T-helper 17 cell (primary cell): ENCODE measurements at places on chromosomes 11 and 22.

DNA sequence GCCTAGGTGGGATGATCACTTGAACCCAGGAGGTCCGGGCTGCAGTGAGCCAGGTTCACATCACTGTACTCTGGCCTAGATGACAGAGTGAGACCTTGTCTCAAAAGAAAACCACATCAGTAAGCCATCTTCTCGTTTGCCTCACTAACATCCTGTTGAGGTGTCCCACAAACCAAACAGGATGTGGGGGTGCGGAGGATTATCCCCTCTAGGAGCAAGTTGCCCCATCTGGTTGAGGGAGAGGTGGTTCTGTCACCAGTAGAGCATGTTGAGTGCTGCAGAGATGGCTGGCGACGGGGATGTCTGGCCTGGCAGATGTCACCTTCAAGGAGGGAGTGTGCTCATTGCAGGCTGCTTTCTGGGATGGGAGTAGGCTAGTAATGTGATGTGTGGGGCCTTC lies 72.4 kb downstream of the ZNRF3 start:
- DNase-seq = peak; percentile 11

DNA sequence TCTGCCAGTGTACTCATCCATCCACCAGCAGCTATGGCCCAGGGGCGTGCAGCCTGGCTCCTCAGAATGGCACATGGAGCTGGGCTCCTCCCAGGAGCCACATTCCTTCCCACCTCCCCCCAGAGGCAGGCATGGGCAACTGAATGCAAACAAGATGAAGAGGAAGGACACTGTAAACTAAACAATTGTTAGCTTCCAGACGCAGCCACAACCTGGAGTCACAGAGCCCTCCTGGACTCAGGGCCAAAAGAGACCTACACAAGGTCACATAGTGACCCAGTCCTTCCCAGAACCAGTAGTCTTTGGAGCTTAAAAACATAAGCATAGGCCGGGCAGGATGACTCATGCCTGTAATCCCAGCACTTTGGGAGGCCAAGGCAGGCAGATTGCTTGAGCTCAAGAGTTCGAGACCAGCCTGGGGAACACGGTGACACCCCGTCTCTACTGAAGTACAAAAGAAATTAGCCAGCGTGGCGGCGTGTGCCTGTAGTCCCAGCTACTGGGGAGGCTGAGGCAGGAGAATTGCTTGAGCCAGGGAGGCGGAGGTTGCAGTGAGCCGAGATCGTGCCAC lies 30.7 kb upstream of the CLDN5 start:
- no peak for DNase-seq

DNA sequence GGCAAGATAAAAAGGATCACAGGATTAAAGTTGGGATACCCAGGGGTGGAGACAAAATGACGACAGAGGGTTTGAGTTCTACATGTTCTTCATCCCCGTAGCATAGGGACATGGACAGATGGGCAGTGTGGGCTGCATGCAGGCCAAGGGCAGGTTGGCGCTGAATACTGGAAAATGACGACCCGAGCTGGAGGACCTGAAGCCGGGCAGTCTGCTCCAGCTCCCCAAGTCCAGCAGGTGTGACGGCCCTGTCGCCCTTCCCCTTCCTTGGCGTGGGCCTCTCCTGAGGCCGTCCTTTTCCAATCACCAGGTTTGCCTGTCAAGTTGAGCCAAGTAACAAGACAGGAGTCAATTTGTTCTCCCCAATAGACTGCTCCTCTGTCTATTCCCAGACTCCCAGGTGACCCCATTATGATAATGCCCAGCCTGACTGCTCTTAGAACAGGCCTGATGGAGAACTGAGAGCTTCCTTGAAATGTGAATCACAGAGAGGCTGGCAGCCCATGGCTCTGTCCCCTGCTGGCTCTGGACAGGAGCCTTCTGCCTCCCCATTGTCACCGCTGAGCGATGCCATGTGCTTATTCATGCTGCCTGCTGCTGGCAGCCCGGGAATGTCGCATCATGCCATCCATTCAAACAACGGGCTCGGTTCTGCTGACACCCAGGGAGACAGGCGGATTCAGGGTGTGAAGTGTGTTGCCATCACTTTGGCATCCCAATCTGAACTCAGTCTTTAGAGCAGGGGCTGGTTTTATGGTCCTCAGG lies 392.1 kb downstream of the NTM start:
- DNase-seq = no peak

GRCh38 chr11:101617735-101618332 lies 34.0 kb upstream of the TRPC6 start:
- no peak for DNase-seq

GRCh38 chr11:33208150-33208549 lies 46.9 kb upstream of the CSTF3 start:
- DNase-seq = no peak

GRCh38 chr11:121645596-121645995 lies 192.8 kb upstream of the SORL1-AS1 start:
- DNase-seq = no peak

DNA sequence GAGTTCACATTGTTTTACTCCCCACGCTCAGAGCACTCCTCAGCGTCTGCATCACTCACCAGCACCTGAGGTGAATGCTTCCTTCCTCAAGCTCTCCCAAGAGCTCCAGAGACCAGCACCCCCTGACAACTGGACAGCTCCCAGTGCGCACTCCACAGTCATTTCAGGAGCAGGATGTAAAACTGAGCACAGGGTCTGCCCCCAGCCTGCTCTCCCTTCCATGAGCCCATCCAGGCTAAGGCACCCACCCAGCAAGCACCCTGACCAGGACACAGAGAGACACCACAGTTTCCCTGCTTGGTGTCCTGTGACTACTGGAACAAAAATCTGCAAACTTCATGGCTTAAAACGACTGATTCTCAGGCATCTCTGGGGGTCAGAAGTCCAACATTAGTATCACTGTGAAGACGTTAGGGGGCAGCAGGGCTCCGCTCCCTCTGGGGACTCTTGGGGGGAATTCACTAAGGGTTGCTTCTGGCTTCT lies 3.3 kb downstream of the SCGB1D2 start:
- no peak for DNase-seq

DNA sequence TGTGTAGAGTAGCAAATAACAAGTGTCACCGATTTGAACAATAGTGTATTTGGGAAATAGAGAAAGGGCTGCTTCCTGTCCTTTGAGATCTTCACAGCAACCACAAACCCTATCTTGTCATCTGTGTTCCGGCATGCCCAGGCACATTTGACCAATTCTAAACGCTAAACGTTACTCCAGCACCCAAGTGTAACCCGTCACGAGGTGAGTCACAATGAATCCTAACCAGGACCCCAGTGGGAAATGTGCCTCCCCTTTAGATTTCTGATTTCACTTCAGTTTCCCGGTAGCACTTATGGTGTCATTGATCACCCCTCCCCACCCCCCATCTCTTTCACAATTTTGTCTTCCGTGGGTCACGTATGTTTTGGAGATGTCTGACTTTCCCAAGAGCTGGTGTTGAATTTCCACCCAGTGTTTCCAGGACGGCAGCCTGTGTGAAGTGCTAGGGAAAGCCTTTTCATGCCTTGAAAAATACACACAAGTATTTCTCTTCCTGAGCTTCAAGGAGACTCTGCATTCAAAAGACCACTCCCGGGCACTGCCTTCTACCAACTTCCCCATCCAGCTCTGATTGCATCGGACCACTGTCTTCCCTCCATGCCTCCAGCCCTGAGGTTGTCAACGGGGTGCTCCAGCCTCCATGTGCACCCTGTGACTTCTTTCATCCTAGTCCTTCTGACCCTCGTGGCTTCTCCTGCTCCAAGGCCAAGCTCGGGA lies 10.5 kb upstream of the C11orf24 start:
- no peak for DNase-seq

- DNase-seq = no peak
These were observed 20.7 kb downstream of the LINC01488 start for GRCh38 chr11:69501891-69502860.

- DNase-seq = no peak
These were observed 5.1 kb upstream of the ARFGAP3 start for GRCh38 chr22:42862045-42862734.

GRCh38 chr11:119728651-119729580 lies at the start of gene NECTIN1:
TSS of gene NECTIN1 (minus strand) at chr11:119729200. CDS start at chr11:119728553, 647 bp downstream.
- peak; percentile 82 for DNase-seq

DNA sequence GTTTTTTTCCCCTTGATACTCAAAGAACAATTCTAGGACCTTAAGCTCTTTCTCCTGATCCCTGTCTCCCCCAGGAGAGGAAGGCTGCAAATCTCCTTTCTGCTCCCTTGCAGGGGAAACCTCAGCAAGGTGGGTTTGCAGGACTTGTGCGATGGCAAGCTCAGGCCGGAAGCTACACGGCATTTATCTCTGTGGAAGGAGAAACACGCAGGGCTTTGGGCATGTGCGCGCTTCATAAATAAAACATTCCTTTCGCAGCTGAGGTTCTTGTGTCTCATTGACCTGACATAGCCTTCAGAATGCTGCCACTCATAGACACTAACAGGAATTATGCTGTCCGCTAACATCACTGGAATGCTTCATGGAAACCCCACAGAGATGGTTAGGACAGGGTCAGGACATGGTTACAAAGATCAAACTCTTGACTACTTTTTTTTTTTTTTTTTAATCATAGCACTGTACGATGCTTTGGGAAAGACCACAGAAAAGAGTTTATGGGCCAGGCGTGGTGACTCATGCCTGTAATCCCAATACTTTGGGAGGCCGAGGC lies 42.6 kb downstream of the SLN start:
- DNase-seq = no peak

GRCh38 chr22:44807232-44807631 lies 54.9 kb downstream of the ARHGAP8 start:
- DNase-seq = no peak

GRCh38 chr22:26134654-26135330 lies 34.5 kb upstream of the SEZ6L start:
- DNase-seq = no peak

- DNase-seq = no peak
These were observed 59.3 kb downstream of the DGCR2 start for GRCh38 chr22:19062943-19063308.

DNA sequence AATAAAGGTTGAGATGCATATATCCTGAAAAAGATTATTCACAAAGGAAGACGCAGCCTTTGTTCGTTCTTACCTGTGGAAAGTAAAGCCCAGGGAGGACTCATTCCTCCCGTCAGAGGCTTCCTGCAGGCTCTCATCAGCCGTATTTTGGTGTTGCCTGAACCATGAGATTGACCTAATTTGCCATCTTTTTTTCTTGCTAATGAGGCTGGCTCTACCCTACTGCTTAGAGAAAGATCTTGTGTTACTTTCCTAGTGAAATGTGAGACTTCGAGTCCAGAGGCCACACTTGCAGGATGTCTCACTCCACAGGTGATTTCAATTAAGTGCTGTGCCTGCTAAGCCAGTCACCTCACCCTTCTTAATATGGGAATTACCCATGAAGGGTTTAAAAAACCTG lies 269.9 kb downstream of the NTM start:
- DNase-seq = no peak

DNA sequence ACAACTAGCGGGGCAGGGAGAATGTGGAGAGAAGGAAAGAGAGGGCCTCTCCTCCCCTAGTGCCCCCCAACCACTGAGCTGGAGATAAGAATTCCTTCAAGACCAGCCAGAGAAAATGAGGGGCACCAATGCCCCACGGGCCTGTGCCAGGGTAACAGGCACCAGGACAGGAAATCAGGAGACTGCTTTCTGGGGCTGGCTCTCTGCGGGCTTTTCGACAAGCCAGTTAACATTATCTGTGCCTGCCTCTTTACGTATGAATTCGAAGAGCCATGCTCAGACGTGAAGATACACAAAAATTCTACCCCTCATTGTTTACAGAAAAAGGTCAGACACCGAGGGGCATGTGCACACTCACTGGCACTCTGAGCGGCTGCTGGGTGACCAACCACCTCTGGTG lies 52.1 kb downstream of the MYH9 start:
- no peak for DNase-seq

DNA sequence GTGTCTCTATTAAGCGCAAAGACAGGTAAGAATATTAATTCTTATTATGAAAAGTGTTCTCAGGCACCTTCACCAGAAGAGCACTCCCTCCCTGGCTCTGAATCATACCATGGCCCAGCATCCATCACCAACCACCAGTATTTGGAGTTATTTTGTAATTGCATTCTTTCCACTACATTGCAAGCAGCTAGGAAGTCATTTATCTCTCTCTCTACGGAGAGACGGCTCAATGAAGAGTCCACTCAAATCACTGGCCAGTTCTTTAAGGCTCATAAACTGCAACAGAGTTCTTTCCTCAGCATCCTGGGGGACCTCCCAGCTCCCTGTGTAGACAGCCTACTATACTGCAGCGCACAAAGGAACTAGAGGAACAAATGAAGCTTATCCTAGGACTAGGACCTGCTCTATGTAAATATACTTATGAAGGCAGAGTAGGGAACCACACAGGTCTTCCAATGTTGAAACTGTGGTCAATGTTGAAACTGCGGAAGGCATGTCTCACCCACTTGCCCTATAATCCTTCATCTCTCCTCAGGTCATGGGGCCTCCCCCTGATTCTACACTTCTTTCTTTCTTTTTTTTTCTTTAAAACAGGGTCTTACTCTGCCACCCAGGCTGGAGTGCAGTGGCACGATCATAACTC lies 63.4 kb downstream of the AAMDC start:
- DNase-seq = no peak

- DNase-seq = no peak
These were observed 21.0 kb upstream of the SWAP70 start for GRCh38 chr11:9642894-9643293.

DNA sequence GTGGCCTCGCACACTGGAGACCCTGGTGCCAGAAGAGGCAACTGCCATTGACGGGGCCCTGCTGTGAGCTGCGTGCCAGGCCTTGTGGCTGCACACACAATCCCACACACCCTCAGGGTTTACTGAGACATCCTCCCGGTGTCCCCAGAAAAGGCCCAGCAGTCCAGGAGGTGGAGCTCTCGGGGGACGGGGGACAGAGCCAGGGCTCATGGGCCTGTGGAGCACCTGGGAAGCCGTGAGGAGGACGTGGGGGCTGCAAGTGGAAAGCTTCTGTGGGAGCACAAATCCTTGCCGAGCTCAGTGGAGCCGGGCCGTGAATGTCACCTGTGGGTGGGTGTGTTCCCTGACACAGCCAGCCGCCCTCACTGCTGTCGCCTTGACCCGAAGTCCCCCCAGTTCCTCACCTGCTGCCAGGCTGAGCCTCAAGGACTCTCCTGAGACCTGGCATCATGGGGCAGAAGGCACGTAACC lies 609.7 kb downstream of the TBC1D22A start:
- DNase-seq = no peak

- no peak for DNase-seq
These were observed 5.2 kb downstream of the TEAD1 start for GRCh38 chr11:12679471-12679870.

DNA sequence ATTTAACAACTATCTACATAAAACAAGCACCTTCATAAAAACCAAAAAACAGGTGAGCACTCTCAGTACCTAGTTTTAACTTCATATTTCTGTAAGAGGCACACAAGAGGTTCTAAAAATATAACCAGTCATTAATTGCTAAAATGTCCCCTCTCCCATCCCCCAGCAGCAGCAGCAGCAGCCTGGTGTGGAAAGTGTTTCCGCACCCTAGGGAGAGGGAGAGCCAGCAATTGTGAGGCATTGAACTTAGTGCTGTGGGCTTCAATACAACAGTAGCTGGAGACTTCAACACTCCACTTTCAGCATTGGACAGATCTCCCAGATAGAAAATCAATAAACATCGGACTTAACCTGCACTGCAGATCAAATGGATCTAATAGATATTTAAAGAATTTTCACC lies 1158.5 kb downstream of the JRKL start:
- DNase-seq = no peak
